CD4-positive, alpha-beta T cell treated with Interleukin-21 for 1 hour (primary cell): ENCODE measurements at places on chromosomes 1 and 21.

DNA sequence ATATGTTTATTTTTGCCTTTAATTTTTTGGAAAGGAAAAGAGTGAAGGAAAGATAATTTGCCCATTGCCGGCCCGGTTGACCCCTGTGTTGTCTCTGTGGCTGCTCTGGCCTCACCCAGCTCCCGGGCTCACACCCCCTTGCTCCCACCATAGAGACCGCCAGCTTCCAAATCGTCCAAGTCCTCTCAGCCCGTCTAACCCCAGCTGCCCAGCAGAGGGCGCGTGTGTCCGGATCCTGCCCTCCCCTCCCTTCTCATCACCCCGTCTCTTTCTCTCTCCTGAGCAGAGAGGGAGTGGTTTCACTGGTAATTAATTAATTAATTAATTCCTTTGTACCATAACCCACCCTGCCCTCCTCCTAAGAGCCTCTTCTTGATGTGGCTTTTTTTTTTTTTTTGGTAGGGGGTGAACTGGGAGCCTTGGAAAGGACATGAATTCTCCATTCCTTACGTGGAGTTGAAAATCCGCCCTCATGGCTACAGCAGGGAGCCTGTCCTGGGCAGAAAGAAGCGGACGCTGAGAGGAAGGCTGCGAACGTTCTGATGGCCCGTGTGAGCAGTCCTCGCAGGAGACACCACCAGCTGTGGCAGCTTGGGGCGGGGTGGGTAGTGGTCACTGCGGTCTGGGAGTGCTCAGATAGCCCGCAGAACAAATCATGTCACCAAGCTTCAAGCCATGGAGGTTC is 45.9 kb downstream of the KIAA0040 start:
- DNase-seq = peak; percentile 62

GRCh38 chr21:33230545-33231324 is 997 bp downstream of the IFNAR2 start:
- peak; percentile 42 for DNase-seq

GRCh38 chr1:224753491-224753890 is 137.4 kb downstream of the CNIH3 start:
- DNase-seq = no peak

DNA sequence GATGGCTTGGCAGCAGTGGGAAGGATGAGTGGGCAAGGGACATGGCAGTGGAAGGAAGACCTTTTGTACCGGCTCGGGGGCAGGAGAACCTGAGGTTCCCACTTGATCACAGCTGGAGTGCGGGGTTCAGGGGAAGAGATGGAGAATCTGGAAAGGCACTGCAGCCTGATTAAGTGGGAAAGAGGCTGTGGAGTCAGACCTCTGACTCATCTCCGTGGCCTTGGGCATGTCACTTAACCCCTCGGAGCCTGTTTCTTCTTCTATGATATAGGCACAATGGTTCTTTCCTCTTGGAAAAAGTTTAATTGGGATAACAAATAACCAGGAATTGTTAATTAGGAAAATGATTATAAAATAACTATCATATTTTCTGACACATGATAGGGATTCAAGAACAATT is 13.1 kb upstream of the TMEM61 start:
- no peak for DNase-seq

- DNase-seq = no peak
Measured at GRCh38 chr1:184116287-184116686, 64.8 kb downstream of the TSEN15 start.

DNA sequence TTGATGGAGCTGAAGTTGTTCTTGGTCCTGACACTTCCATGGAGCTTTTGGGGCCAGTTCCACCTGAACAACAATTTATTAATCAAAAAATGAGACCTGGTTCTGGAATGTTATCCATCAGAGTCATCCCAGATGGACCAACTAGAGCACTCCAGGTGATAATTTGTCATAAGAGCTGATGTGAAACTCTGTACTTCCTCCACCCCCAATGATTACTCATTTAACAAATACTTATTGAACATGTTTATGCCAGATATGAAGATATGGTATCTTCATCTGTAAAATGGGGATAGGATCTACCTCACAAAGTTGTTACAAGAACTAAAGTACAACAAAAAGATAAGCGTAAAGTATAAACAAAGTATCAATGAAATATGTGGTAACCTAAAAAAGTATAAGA is 153.2 kb downstream of the VPS13D start:
- no peak for DNase-seq

DNA sequence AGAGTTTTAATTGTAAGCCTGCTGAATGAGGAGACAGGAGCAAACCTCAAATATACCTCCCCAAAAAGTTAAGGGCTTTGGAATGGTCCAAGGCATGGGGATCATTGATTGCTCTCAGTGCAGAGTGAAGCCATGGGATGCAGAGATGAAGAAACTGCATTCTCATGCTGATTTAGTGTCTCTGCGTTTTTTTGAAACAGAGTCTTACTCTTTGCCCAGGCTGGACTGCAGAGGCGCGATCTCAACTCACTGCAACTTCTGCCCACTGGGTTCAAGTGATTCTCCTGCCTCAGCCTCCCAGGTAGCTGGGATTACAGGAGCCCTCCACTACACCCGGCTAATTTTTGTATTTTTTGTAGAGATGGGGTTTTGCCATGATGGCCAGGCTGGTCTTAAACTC is 99.3 kb upstream of the ETV3 start:
- no peak for DNase-seq

DNA sequence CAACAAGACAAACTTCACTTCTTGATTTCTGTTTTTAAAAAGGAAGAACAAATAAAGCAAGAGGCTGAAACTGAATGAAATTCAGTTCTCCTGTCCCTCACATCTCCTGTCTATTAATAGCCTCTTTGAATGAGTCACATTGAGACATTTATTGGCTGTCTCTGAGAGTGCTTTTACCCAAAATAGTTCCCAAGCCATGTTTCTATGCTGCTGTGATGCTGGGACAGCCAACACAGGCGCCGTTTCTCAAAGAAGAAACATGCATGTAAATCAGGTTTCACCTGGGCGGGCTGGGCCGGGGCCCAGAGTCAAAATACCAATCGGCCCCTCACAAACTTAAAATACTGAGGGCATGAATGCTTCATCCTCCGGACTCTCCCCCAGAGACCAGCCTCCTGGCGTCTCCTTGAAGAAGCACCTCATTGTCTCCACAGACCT is 105.2 kb downstream of the EDEM3 start:
- DNase-seq = no peak

GRCh38 chr1:61904354-61904753 is 162.1 kb downstream of the PATJ start:
- DNase-seq = no peak

DNA sequence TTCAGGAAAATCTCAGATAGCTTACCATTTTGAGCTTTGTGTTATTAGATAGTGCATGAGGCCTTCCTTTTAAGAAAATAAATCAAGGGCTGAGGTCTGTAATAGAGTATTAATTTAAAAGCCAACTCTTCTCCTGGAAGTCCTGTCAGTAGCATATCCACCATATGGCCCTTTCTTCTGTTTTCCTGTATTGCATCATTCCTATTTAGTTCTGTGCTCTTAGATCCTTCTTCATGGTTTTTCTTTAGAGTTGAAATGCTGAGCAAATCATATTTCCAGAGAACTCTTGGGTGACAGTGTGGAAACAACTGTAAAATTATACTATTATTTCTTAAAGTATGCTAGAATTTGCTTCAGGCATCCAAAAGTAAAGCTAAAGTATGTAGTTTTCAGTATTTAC is 91.7 kb downstream of the TTC3 start:
- no peak for DNase-seq

DNA sequence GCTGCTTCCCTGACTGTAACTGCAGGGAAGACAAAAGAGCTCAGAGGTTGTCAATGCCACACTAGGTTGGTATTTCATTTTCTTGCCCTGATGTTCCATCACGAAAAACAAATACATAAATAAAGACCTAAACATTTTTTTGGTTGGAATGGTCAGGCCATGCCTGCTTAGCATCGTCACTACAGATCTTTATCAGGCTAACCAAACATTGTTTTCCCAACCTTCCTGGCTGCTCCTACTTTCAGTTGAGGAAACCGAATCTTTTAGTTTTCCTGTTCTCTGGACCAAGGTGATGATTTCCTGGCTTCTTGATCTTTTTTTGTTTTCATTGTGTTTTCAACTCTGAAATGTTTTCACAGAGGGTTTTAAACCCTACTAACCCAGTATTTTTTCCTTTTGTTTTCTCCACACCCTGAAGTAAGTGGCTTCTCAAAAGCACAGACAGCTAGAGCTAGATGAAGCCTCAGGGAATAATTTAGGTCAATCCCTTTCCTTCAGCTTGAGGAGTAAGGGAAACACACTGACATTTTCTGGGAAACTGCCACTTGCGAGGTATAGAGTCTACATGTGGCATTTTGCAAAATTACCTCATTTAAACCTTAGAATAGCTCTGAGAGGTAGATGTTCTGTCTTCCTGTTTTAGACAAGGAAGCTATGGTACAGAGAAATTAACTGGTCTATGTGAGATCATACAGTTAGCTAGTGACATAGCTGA is 67.2 kb upstream of the CNN3 start:
- no peak for DNase-seq

DNA sequence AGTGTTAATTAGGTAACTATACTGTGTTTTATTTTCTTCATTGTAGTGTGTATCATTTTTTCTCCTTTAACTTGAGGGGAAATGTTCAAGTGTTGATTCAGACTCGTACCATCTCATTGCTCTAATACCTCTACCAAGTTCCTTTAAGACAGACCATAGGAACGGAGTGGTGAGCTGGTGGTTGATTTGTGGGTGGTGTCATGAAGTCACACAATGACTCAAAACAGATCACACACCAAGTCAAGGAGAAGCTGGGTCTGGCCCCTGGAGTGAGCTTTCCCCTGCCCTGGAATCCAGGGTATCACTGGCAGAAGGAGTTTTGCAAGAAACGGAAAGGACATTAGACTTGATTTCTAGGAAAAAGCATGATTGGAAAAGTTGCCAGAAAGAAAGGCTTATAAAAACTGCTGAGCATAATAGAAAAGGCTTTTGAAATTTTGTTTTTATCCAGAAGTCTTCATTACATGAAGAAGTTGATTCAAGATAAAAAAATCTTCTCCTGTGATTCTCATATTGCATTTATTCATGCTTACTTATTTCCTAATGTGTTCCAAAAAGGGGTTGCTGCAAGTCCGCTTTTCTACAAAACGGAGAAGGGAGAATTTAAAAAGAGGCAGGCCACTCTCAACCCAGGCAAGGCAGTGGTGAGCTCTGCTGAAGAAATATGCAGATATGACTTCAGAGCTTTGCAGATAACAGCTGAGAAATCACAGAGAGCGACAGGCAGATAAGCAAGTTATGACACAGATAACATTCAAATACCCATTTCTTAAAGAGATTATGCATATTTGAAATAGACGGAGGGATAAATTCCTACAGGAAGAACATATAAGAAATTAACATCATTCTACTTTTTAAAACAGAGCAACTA is 79.7 kb downstream of the TBX19 start:
- peak; percentile 25 for DNase-seq

DNA sequence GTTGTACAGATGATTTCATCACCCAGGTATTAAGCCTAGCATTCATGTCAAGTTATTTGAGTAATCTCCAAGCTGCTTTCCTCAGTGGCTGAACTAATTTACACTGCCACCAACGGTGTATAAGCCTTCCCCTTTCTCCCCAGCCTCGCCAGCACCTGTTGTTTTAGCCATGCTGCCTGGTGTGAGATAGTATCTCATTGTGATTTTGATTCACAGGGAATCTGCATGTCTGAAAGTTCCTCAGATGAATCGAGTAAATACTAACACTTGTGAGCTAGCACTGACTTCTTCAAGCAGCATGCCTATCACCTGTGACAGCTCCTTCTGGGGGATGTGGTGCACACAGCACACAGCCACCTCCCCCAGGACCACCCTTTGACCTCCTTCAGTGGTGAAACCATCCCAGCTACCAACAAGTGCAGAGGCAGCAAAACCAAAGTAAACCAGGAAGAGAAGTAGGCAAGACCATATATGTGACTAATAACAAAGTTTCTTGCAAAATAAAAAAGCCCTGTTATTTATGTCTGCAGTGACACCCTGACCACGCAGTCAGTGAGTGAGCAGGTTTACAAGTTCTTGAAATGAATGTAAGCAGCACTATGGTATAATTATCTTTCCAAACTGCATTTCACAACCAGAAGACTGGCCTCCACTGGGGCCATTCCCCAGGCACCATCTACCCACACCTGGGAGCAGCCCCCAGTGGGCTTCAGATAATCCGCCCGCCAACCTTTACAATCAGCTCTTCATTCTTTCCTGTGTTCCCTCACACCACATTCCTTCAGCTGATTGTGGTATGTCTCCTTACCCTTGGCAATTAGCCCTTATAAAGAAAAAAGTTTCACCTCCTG is 173.8 kb downstream of the ETS2 start:
- no peak for DNase-seq

DNA sequence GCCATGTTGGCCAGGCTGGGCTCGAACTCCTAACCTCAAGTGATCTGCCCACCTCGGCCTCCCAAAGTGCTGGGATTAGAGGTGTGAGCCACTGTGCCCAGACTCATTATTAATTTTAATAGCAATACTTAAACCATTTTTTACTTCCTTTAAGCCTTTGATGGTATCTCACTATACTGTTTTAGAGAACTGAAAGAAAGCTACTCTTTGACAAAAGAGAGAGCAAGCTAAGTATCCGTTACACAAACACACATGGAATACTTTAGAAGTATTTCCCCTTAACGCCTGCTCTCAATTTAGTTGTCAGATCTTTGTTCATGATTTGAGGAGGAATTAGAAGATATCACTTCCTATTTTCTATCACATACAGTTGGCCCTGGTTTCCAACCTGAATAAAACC is 189.4 kb downstream of the COP1 start:
- no peak for DNase-seq

DNA sequence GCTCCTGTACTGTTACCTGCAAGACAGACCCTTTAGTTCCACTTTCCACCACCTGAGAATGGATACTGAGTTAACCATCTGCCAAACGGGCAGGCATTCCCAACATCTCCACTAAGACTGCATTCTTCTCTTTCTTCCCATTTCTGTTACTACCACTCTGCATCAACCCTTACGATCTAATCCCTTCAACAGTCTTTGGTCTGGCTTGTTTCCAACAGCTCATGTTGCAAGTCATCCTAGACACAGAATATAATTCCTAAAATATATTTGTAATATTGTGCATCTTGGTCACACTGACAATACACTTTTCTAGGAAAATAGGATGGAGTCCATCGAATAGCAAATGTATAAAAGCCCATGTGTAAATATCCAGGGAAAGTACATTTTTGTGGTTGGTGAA is 166.7 kb downstream of the SIPA1L2 start:
- DNase-seq = no peak

- no peak for DNase-seq
Measured at GRCh38 chr1:194586302-194586701, 1399.9 kb upstream of the B3GALT2 start.

DNA sequence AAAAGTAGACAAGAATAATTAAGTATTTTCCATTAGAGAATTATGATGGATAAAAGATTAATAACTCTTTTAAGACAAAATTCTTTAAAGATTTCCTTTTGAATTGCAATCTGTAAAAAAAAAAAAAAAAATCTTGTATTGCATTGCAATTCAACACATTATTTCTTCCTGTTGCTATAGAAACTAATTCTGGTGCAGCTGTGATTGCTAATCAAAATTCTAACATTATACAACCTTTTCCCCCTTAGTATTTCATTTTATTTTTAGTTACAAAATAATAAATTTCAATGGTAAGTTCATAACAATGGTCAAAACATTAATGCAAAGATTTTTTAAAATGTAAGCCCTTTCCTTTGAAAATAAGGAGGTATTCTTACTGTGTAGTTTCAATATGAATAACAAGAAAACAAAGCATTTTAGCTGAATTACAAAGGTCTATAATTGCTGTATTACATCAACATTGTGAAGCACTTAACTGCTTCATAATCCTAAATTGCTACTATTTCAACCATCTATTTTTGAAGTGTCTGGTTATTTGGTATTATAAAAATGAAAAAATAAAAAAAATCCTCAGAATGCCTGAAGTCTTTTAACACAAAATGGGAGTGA is 135.0 kb downstream of the SYT14 start:
- no peak for DNase-seq

- peak; percentile 42 for DNase-seq
Measured at GRCh38 chr1:2174348-2175054, 20.1 kb downstream of the FAAP20 start.
